Esophagus squamous epithelium (tissue), 5 donors: ENCODE measurements at places on chromosomes 7 and 10.

DNA sequence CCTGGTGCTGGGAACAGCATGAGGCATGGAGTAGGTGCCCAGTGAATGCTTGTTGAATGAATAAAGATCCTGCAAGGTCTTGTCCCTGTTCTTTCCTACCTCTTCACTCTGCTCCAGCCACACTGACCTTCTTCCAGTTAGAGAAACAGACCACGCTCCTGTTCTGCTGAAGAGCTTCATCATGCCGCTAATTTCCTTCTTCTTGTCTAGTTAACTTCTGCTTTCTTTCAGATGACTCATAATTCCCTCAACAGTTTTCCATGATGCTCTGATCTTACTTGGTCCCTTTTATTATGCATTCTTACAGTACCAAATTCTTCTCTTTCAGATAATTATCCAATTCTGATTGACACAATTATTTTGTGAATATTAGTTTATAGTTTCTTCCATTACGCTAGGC, 59.5 kb upstream of the C1QL3 start:
- no peak for DNase-seq

- no peak for DNase-seq
These were observed 185.2 kb downstream of the SLC25A13 start for GRCh38 chr7:96136600-96137239.

- DNase-seq = no peak
These were observed 554.1 kb downstream of the TNS3 start for GRCh38 chr7:47027695-47028240.

GRCh38 chr10:104406715-104407650, 53.4 kb downstream of the CFAP58 start:
- DNase-seq = no peak

DNA sequence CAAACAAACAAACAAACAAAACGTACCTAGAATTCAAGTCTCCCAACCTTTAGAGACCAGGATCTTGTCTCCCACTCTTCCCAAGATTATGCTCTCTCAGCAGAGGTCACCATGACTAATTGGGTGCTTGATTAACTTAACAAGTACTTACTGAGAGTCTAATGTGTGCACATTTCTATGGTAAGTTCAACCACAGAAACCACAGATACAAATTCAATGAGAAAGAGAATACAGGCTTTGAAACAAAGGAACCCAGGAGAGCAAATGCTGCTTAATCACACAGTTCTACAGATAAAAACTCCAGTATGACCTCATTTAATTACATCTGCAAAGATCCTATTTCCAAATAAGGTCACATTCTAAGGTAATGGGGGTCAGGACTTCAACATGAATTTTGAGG, 142.8 kb downstream of the DNAJC1 start:
- no peak for DNase-seq
